G401 (cell line): ENCODE measurements at places on chromosomes 1 and 21. TPM values are rescaled to one million over a fixed set of nuclear protein-coding genes. Genes with fewer than 3 reads are reported as not detected.

- DNase-seq: peak; percentile 73
Observed at GRCh38 chr1:55937840-55938375, 641.5 kb downstream of the PLPP3 start.

- DNase-seq: no peak
Observed at GRCh38 chr1:30998887-30999286, 66.6 kb downstream of the PUM1 start.

DNA sequence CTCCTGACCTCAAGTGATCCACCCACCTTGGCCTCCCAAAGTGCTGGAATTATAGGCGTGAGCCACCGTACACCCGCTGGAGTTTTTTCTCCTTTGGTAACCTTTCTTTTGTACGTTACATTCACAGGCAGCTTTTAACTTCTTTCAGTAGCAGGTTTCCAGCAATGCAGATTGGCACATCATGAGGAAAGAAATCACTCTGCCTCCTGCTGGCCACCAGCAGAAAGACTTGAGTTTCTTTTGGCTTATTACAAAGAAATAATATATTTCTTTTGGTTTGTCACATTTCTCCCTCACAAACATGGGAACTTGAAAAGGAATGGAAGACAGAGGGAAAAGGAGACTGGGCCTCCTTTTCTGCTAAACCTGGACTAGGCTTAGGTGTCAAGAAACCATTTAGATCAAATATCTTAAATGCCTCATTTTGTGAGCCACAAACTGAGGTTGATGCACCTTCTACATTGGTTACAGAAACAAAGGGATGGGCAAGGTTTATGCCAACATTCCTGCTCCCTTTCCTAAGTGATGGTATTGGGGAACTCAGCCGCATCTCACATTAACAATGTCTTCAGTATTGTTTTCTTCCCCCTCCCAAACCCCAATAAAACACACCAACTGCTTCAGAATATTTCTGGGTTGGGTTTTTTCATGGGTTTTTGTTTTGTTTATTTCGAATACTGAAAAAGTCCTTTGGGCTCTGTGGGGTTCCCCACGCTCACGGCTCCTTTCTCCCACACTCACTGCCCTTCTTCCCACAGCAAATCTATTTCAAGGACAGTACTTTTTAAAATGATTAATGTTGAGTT, 7.7 kb downstream of the ENSA start:
- peak; percentile 50 for DNase-seq

GLIS1 gene
- total RNA-seq: 0.14 and 0.92 TPM in 2 replicates

PTCH2 gene
- 0.18 and 0.27 TPM in 2 replicates for total RNA-seq

- no peak for DNase-seq
Observed at GRCh38 chr1:75092141-75092540, 42.0 kb upstream of the LHX8 start.

TTF2 gene
- 19.5 and 29.0 TPM in 2 replicates for total RNA-seq

GRCh38 chr1:54809496-54810074, 8.5 kb upstream of the TTC22 start:
- no peak for DNase-seq

CPT2 gene
- total RNA-seq: 47.9 and 53.3 TPM in 2 replicates

- peak; percentile 11 for DNase-seq
Observed at GRCh38 chr1:44949286-44949685, 37.1 kb downstream of the EIF2B3 start.

DNA sequence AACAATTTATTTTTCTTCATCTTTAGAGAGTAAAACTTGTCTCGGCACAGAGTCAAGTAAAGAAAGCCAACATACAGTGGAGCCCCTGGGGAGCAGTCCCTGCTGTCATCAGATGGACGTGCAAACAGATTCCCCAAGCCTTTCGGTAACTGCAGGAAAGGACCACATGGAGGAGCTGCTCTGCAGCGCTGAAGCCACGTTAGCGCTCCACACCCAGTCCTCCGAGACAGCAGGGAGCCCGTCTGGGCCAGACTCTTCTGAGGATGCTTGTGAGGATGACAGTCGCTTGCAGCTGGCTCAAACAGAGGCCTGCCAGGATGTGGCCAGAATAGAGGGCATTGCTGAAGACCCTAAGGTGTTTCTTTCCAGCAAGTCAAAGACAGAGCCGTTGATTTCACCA, 77.1 kb upstream of the SCCPDH start:
- DNase-seq: peak; percentile 89

HMCN1 gene
- 14.9 and 16.2 TPM in 2 replicates for total RNA-seq

ABCG1 gene
- 2.0 and 6.0 TPM in 2 replicates for total RNA-seq

GNG5 gene
- total RNA-seq: 65.8 and 117 TPM in 2 replicates

FCRL2 gene
- not detected in 2 replicates for total RNA-seq

NFASC gene
- total RNA-seq: not detected in 2 replicates

GRCh38 chr1:50109116-50109515, 396 bp downstream of the ELAVL4 start:
- DNase-seq: peak; percentile 45

- DNase-seq: no peak
Observed at GRCh38 chr1:68376441-68376840, 73.3 kb downstream of the RPE65 start.

- DNase-seq: no peak
Observed at GRCh38 chr1:27607239-27607804, 3.4 kb upstream of the AHDC1 start.

PLA2G2A gene
- total RNA-seq: not detected in 2 replicates

DNA sequence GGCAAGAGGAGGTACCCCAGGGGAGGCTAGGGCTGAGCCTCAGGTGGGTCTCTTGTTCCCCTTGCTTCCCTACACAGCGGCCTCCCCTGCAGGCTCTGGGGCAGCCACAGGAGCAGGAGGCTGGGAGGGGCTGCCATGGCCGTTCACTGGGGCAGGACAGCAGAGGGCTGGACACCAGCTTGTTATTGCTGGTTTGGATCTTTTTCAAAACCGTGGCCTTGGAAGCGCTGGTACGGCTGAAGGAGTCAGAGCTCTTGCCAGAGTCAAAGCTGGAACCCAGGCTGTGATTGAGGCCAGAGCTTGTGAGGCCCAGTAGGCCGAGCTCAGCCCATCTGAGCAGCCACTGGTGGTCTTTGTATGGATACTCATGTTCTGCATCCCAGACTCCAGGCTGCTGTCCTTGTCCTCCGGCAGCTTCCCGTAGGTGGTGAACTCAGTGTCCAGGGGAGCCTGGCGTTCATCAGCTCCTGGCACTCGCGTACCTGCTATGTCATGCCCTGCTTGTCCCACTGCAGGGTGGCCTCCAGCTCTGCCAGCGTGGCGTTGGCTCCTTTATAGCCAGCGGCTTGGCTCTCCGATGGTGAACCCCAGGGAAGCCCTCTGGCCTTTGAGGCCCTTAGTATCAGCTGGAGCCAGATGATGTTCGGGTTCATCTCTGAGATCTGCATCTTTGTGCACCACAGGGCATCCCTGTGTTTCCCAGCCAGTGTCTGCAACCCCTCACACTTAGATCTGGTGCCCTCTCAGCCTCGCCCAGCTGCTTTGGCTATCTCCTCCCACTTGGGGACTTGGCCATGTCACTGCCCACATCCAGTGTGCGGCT, 40.3 kb upstream of the THEM4 start:
- DNase-seq: no peak

MROH9 gene
- not detected in 2 replicates for total RNA-seq

DNA sequence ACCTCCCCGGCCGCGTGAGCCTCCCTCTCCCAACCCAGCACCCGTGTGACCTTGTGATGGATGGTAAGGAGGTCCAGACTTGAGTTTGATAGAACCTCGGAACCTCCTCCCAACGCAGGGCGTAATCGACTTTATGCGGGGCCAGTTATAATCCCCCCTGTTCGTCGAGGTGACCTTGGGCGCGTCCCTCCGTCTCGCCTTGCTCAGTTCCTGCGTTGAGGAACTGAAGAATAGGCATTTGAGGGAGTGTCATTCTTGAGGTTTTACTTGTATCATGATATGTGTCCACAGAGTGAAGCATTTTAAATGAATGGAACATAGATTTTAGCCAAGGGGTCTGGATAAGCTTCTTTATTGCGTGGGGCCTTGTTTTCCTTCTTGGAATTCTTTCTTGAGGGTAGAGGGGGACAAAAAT, 433 bp downstream of the TIMM17A start:
- DNase-seq: no peak

DNA sequence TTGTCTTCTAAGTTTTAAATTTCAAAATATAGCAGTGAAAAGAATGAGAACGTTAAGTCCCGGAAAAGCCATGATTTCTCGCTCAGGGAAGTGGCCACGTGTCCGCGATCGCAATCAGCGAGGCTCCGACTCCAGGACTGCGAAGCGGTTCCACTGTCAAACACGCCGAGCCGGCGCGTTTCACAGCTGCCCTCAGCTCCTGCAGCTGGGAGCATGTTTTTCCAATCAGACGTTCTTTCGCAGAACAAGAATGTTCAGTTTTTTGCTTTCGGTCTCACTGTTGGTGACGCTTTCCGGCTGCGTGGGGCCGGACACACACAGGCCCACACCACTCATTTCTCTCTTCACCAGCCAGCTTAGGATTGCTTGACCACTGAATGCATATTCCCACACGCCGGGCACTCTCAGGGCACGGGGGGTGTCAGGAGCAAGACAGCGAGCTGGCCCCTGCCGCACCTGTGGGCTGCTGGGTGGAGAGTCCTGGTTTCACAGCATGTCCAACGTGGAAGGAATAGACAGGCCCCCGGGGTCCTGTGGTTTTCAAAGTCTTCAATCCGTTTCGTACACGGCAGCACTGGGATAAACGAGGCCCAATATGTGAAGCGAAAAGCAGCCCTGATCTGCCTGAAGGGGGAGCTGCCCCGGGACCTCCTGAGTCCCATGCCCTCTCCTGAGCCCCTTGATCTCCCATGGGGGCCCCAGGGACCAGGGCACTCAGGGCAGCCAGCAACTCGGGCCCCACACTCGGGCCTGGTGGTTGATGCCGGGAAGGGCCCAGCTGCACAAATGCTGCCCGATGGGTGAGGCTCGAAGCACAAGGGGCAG, 47.3 kb upstream of the COL18A1 start:
- no peak for DNase-seq

DNA sequence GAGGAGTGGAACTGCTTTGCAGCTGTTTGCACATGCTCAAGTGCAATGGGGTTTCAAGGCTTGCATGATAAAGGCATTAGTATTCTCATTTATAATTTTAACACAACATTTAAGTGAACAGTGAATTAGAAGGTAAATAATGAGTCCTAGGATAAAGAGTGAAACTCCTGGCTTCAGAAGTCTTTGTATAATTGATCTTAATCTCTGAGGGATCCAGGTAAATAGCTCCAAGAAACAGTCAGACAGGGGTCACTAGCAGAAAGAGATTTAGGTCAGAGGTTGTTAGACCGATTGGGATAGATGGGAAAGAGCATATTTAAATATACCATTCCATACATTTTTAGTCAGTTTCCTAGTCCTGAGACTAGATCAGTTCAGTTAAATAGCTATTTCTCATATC, 14.1 kb upstream of the THEM4 start:
- DNase-seq: no peak

- DNase-seq: no peak
Observed at GRCh38 chr1:31839662-31840343, 24.0 kb upstream of the SPOCD1 start.

GRCh38 chr1:48808496-48808895, 31.8 kb upstream of the BEND5 start:
- no peak for DNase-seq

OR2T33 gene
- total RNA-seq: not detected in 2 replicates

DNA sequence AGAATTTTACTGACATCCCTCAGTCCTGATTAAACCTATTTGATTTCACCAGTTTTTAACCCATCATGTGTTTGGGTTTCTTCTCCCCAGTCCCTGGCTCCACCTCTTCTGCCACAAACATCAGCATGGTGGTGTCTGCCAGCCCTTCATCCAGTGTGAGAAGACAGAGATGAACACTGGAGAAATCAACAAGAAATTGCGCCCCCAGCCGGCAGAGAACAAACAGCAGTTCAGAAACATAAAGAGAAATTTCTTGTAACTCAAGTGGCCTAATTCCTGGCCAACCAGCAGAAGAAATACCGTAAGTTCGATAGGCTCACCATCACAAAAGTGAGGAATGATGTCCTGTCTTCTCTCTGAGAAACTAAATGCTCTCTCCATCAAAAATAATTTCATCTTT, 18.3 kb downstream of the S100A11 start:
- no peak for DNase-seq

RNF207 gene
- 0.44 and 5.1 TPM in 2 replicates for total RNA-seq

DNA sequence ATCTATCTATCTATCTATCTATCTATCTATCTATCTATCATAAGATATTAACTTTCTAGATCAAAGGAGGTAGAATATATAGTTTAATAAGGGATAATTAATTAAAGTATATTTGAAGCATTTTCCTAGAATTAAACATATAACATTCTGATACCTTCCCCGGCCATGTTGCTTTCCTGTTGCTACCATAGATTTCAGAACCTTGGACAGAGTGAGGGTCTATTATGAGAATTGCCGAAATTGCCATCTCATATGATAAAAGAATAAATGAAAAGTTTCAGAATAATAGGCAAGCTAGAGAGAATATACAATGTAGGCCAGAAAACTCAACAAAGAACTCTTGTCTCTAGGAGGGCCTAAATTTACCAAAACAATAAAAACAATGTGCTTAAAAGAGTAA, 706.1 kb upstream of the TMPRSS15 start:
- DNase-seq: no peak

GRCh38 chr1:40951943-40952743, 27.4 kb upstream of the CTPS1 start:
- DNase-seq: peak; percentile 81

DNA sequence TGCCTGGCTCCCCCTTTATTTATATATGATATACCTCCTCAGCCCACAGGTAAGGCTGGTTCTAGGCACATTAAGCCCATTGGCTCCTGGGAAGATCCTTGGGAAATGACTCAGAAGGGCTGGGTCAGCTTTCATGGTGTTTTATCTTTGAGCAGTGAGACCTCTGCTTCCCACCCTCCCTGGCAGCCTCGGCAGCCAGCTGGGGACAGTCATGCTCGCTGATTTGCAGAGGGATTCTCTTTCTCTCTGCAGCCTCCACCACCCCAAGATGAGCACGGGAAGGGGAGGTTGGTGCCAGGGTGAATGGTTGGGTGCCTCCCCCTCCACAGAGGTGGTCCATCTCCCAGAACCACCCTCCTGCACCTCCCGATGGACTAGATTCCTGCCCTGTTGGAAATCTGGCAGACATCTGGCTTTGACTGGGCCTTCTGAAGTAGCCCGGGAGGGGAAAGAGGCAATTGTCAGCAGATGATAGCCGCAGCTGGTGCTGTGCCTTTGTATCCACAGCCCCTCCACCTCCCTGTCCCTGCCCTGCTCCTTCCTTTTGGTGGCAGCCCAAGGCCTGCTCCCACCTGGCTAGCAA, 24.6 kb downstream of the IER5 start:
- DNase-seq: no peak

ANGPTL1 gene
- total RNA-seq: not detected in 2 replicates

DNA sequence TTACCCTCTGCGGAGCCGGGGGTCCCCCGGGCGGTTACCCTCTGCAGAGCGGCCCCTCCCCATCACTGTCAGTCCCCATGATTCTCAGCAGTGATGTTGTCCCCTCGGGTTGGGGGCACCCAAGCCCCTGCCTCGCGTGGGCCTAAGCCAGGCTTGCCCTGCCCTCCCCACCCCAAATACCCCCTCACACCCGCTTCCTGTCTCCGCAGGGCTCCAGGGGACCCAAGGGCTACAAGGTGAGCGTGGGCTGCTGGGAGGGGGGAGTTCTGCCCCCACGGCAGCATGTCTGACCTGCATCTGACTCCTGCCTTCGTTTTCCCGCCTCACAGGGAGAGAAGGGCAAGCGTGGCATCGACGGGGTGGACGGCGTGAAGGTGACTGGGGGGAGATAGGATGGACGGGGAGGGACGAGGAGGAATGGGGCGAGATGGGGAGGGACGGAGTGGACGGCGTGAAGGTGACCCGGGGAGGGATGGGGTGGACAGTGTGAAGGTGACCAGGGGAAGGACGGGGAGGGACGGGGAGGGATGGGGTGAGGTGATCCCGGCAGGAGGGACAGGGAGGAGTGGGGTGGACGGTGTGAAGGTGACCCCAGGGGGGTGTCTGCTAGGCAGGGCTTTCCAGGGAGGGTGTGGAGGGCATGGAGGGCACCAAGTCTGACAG, 8.6 kb downstream of the COL6A1 start:
- no peak for DNase-seq

GRCh38 chr1:228986093-228986904, 251.0 kb downstream of the RHOU start:
- peak; percentile 71 for DNase-seq
